ENCODE measurements at places on chromosomes 2 and 18. TPM values are rescaled to one million over a fixed set of nuclear protein-coding genes. Genes with fewer than 3 reads are reported as not detected.

GPR55 gene
- not detected for total RNA-seq

DNA sequence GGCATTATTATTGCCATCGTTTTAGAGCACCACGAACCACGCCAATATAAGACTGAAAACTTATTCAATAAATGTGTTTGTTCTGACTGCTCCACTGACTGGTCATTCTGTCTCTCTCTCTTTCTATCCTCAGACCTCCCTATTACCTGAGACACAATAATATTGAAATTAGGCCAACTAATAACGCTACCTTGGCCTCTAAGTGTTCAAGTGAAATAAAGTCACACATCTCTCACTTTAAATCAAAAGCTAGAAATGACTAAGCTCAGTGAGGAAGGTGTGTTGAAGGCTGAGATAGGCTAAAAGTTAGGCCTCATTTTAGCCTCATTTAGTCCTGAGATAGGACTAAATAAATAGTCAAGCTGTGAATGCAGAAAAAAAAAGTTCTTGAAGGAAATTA lies 38.8 kb downstream of the G6PC2 start:
- DNase-seq: no peak

- DNase-seq: peak; percentile 63
These were observed 282.1 kb upstream of the FSIP2 start for GRCh38 chr2:185456517-185456916.

DNA sequence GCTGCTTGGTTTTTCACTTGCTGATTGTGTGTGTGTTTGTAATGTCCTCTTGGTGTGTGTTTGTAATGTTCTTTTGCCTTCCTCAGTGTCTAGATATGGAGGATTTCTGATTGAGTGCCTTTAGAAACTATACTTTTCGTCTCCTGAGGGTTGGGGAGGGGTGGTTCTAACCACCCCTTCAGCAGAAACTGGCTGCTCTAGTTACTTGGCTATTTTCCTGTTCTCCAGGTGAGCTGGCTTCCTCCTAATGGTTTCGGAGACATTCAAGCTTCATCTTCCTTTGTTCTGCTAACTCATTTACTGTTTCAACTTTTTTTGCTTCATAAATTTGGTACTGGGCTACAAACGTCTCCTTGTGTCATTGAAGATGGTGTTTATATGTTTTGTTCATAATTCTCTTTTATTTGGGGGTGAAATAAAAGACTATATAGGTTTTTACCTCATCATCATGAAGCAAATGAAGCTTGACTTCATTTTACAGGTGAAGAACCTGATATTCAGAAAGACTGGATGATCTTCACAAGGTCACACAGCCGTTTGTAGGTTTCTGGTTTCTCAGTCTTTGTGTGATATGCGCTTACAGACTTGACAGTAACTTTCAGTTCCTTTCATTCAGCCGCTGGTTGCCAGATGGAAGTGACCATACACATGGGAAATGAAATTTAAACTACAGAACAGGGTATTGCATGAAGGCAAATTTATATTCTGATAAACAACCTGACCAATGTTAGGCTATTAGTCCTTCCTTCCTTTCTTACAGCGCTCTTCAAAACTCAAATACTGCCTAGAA lies 238.5 kb downstream of the GALR1 start:
- DNase-seq: no peak

RPRD1A gene
- 76.0 TPM for total RNA-seq

- no peak for DNase-seq
These were observed 21.1 kb downstream of the ATP8B1 start for GRCh38 chr18:57782049-57782448.

GRCh38 chr2:240060977-240061591 lies 7.8 kb upstream of the OR6B3 start:
- peak; percentile 72 for DNase-seq

DNA sequence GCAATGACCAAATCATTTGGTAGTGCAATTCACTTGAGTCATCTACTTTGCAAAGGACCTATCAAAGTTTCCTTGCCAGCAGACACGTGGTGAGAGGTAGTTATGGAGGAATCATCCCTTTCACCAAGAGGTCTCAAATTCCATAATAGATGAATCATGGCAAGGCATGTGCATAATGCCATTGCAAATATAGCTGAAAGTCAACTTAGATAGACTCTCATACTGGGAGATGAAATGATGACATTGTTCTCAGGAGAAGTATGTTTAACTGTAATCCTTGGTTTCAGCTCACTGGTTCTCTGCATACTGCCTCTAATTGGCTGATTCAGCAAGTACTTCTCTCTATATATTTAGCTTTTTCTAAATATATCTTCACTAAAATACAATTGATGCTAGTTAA lies 57.2 kb downstream of the CALCRL start:
- DNase-seq: no peak

ALPP gene
- total RNA-seq: not detected

DNA sequence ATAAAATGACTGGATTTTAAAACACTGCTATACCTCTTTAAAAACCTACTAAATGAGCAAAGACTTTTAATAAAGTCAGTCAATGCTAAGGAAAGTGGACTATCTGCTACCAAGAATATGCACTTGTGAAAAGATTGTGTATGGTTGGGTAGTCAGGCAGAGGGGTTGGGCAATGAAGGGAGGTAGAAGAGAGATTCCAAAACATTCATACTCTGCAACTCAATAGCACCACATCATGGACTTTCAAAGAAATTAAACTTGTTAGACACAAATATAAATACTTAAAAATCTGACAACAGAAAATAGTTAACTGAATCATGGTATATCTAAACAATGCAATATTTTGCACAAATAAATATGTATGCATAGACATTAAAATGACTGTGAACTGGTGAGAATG lies 139.9 kb upstream of the MAPRE2 start:
- DNase-seq: no peak

DNA sequence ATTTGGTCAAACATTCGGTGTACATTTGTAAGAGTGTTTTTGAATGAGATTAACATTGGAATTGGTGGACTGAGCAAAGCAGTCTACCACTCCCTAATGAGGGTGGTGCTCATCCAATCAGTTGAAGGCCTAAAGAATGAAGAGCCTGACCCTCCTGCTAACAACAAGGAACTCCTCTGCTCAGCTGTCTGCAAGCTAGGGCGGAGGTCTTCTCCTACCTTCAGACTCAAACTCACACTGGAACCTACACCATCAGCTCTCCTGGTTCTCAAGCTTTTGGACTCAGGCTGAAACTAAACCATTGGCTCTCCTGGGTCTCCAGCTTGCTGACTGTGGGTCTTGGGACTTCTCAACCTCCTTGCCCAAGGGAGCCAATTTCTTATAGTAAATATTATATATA lies 55.5 kb upstream of the NPAS2 start:
- no peak for DNase-seq

DNA sequence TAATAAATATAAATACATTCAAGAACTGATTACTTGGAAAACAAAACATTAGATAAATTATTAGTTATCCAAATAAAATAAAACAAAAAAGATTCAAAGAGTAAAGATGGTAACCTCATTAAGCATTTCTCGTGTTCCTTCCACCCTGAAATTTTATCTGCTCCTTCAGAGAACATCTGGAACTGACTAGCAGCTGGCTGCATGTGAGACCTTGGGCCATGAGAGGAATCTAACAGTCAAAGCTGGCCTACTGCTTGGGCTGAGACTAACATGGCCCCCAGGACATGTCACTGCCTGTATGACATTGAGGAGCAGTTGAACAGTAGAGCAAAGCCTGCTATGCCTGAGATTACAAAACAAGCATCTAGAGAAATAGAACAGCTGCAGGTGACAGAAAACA lies 208.5 kb upstream of the ZSWIM2 start:
- no peak for DNase-seq

DNA sequence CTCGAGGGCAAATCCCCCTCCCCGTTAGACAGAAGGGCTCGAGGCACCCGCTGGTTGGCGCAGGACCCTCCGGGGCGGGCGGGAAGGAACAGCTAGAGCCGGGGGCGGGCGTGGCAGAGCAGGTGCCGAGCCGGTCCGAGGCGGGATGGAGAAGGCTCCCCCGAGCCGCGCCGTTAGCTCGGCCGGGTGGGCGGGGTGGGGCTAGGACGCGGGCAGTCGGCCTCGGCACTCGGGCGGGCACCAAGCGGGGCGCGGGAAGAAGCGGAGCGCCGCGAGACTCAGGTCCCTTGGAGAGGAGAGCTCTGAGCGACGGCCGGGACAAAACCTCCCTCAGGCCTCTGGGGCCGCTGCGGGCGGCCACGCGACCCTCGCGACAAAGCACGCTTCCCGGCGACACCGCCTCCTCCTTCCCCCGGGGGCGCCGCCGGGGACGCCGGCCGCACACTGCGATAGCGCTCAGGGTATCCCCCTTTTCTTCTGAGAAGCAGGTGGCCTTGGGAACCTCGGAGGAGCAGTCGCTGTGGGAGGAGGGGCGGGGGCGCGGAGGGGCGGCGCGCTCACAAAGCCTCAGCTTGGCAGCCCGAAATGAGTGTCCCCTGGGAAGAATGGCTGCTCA lies 721 bp downstream of the FHOD3 start:
- peak; percentile 33 for DNase-seq

TRPM8 gene
- total RNA-seq: not detected

- no peak for DNase-seq
These were observed 276.8 kb downstream of the PIK3C3 start for GRCh38 chr18:42231796-42232195.

ANKRD30BL gene
- total RNA-seq: 0.31 TPM

DNA sequence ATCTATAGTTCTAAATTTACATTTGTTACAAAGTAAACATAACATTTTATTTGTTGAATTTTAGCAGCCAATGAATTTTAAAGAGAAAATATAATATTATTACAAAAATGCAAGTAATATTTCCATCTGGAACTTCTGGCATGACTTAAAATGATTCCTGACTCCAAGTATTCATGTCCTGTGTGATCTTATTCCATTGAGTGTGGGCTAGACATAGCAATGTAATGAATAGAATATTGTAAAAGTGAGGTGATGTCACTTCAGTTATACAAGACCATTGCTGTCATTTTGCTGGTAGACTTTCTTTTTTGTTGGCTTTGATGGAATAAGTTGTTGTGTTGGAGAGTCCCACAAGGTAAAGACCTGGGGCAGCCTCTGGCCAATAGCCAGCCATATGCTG lies 912.2 kb upstream of the PIK3C3 start:
- DNase-seq: no peak

GRCh38 chr2:197304556-197305011 lies 6.0 kb downstream of the ANKRD44 start:
- DNase-seq: no peak

DNA sequence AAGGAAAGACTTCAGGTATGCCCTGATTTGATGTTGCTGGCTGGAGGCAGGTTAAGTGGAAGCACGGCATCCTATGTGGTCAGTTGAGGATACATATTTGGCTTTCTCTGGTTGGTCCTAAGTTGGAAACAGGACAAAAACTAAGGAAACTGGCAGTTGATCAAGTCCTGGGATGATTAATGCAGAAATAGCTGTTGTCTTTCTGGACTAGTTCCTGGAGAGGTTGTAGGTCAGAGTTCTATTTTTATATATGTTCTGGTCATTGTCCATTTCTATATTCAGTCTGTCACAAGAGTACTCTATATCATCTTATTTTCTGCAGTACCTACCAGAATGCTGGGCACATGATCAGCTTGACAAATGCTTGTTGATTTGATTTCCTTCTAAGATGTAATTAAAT lies 4.0 kb upstream of the SLC35F5 start:
- DNase-seq: no peak

IL37 gene
- not detected for total RNA-seq

GRCh38 chr18:8507361-8507760 lies 101.9 kb upstream of the RAB12 start:
- DNase-seq: no peak

DNA sequence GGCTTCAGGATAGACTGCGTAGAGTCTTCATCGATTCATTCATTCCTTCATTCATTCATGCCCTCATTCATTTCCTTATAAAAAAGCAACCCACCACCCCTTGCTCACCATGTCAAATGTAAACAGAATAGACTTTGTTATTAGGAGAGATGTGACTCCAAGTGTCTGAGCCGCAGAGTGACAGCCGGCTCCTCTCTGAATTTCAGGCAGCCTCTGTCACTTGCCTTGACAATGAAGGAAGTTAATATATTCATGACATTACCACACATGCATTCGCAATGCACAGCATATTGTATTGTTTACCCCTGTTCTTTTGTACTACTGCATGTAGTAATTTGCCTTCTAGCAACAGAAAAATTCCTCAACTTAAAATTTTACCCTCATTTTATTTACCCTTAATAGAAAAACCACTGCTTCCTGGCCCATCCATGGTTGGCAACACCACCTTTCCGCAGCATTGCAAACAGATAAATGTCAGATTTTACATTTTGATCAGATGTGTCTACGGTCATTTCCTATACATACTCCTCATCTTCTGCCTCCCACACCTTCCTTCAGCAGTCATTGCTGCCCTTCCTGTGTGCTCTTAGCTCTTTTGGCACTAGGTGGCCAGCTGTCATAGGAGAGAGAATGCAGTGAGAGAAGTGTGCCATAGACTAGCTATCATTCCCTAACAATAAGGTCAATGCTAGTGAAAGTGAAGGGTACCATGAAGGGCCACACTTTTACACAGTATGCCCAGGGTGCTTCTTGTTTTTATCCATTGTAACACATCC lies 1090.8 kb downstream of the BCL11A start:
- DNase-seq: no peak

- DNase-seq: peak; percentile 50
These were observed 40.1 kb downstream of the RASGRP3 start for GRCh38 chr2:33516456-33516995.

PROKR1 gene
- 1.0 TPM for total RNA-seq

DNA sequence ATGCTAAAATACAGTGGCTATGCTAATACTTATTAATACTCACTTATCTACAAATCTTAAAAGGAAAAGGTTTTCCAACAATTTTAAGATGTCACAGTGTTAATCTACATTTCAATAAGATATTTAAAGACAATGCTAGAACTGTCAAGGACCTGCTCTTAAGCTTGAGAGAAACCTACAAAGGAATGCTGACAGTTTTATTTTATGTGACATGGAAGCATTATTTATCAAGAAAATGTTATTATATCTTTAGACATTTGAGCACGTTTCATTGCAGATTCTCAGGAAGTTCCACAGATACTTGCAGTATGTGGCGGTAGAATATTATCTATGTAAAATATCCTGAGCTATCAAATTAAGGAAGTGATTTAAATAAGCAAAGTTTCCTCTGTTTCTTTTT lies 1255.7 kb upstream of the ZEB2 start:
- no peak for DNase-seq

DNA sequence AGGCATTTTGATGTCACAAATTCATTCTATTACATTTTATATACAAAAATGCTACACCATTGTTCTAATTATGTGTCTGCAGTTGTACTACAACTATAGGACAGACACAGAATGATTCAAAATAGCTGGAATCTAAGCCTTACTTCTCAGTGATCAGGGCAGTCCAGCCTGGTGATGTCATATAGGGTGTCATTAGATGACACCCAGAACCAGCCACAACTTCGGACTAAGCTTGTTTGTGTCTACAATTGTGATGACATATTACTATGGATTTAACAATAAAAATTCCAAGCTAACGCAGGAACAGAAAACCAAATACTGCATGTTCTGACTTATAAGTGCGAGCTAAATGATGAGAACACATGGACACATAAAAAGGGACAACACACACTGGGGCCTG lies 31.0 kb downstream of the M1AP start:
- no peak for DNase-seq

Data from tongue (tissue), 3 donors.